ENCODE measurements at places on chromosomes 1 and 21.
A peak's percentile ranks its signal among the peaks of the same experiment; 100 is the strongest.

- DNase-seq, result no peak
Observed at GRCh38 chr1:178548108-178548507, 35.2 kb downstream of the TEX35 start.

DNA sequence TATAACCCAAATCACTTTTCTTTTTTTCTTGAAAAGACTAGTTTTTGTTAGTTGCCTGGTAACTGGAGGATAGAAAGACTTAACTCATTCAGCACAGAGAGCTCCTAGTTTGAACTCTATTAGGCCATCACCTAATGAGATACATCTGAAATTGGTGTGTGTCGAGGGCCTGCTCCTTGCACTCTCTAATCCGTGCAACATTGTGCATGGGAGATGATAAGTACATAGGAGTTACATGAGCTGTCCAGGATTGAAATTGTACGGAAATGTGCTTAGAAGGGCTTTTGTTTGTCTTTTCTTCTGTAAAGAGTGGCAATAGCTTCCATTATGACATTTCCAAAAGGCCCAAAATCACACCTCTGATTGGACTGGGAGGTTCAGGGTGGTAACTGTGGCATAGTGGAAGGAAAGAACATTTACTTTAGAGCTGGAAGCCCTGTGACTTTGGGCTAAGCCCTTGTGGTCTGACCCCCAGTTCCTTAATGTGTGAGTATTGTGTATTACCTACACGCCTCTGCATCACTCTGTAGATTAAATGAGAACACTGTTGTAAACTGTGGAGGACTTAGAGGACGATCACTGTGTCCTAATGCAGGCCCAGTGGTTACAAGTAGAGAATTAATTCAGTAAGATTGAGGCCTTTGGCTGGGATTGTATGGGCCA, 71.2 kb downstream of the FGGY start:
- no peak for DNase-seq

DNA sequence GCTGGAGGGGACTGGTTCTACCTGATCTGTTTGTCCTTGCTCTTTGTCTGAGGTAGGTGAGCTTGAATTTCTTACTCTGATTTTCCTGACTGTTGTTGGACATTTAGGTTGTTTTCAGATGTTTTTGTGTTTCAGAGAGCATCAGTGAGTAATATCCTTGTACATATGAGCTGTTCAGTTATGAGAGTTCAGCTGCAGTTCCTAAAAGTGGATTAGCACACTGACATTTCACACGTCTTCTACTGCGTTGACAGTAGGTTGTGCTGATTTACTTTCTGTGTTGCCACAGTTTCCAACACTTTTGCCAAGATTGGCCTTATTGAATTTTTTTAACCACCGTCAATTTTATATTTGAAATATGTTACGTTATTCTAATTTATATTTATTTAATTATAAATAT, 27.7 kb downstream of the CXADR start:
- DNase-seq, result no peak

- peak; percentile 85 for DNase-seq
Observed at GRCh38 chr1:240190881-240191401, 99.3 kb downstream of the FMN2 start.

GRCh38 chr1:1561801-1562470, 12.7 kb downstream of the SSU72 start:
- DNase-seq, result no peak

- no peak for DNase-seq
Observed at GRCh38 chr1:206075786-206076755, 23.1 kb downstream of the RHEX start.

- no peak for DNase-seq
Observed at GRCh38 chr1:69413129-69413528, 154.6 kb upstream of the LRRC7 start.

DNA sequence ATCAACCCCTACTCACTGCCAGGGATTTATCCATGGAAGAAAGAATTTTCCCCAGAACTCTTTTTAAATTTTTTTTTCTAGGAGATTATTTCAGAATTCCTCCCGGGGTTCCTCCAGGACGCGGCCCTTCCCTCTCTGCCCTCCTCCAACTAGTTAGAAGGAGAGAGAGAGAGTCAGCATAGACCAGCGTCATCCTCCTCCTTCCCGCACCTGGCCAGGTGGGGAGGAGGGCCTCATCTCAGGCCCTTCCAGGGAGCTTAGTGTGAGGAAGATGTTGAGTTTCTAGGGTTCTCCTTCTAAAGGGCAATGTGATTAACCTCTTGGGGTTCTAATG, 63.6 kb downstream of the CDK18 start:
- no peak for DNase-seq

DNA sequence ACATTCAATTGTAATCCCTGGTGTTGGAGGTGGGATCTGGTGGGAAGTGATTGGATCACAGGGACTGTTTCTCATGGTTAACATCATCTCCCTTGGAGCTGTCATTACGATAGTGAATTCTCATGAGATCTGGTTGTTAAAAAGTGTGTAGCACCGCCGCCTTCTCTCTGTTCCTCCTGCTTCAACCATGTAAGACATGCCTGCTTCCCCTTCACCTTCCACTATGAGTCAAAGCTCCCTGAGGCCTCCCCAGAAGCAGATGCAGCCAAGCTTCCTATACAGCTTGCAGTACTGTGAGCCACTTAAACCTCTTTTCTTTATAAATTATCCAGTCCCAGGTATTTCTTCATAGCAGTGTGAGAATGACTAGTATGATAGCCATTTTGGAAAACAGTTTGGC, 30.1 kb upstream of the TRIM62 start:
- DNase-seq, result no peak

DNA sequence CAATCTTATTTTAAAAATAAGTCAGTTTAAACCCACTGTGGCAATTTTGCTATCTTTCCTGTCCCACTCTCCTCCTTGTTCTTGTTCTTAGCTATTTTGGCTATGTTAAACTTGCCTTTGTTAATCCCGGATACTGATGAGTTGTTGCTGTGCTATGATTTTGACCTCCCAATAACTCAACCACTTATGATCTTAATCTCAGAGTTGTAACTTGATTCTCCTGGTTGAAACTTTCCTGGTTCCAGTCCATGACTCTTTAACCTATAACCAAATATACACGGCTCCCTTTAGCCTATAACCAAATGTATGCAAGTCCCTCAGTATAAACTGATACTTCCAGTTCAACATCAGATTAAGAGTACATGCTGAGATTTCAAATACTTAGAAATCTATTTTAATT, 15.6 kb upstream of the ACADM start:
- no peak for DNase-seq

- DNase-seq, result no peak
Observed at GRCh38 chr1:151326619-151327222, 495 bp downstream of the PI4KB start.

DNA sequence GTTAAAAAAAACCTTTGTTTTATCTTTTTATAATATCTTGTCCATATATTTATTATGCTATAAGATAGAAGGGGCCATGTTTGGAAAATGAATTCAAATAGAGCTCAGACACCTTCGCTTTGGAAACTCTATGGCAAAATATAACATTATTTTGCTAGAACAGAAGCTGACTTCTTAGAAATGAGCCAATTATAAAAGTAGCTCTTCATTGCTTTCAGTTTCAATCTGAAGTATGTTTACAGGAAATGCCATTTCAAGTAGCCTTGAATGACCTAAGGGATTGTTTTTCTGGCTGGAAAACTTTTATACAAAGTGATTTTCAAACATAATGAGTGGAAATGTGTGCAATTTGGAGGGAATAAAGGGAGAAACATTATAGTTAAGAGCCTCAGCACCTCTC, 37.8 kb upstream of the GBP5 start:
- peak; percentile 91 for DNase-seq

DNA sequence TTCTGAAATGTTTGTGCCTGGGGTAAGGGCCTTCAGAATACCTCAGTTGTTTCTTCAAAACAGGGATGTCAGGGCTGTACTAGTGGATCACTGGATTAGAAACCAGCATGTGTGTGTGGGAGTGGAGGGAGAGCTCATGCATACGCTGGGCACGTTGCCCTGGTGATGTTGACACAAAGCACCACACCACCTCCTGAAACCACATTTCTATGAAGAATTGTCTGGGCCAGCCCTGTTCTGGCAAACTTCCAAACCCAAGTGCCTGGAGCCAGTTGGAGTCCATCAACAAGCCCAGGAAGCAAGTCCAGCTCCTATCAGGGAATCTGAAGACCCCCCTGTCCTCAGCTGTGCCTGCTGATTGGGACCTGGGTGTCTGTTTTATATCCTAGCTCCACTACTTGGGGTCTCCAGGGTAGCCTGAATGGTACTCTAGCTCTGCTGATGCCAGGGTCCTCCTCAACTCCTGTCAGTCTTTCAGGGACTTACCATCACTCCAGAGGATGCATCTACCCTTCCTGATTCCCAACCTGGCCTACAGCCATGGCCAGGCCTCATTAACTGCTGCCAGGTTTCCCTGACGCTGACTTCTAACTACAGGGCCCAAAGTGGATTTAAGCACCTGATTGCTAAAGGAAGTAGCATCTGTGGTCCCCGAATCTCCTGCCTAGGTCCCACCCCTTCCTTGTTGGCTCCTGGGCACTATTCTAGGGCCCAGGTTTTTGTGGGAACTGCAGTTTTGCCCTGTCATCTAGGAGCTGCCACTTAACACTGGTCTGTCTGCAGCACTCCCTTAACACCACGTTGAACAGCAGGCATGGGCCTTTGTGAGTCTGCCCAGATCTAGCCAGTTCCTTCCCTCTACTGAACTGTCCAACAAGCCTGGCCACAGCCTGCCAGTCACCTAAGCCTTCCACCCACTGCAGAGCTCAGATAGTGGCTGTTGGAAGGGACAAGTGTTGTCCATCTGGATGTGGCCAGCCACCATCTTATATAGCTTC, 45.5 kb downstream of the LPAR3 start:
- DNase-seq, result peak; percentile 99

DNA sequence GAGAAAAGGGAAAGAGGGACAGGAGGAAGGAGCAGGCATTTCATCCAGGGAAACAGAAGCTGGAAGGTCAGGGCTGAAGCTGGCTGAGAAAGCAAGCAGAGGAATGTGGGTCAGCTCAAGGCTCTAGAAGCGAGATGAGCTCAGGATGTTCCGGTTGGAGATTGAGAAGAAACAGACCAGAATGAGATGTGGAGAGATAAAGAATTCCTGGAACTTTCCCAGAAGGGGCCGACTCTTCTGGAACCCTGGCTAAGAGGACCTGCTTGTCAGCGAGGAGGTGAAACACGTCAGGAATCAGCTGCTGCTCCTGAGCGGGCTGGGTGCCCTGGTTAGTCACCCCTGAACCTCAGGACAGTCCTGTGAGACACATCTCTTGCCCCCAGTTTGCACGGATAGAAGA, 75.9 kb downstream of the HUNK start:
- DNase-seq, result no peak

- no peak for DNase-seq
Observed at GRCh38 chr1:201136355-201137023, 9.5 kb upstream of the ASCL5 start.

DNA sequence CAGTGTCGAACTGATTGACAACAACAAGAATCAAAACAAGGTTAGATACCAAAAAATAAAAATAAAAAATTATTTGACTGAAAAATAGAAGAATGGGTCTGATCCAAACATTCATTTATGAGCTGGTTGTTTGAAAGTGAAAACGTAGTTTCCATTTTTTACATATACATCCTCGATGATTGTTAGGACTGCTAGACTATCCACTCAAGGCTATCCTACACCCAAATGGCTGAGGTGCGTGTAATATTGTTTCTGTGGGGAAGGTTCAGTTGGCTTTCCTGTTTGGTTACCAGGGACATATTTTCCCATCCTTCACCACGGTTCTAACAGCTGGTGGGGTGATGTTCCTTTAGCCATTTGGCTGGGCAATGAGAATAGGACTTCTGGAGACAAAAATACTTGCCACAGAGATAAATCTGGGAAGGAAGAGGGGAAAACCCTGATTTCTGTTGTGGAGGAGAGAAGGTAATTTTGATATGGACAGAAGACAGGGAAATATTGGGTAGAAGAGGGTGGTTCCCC, 66.3 kb downstream of the MAP3K7CL start:
- DNase-seq, result no peak

DNA sequence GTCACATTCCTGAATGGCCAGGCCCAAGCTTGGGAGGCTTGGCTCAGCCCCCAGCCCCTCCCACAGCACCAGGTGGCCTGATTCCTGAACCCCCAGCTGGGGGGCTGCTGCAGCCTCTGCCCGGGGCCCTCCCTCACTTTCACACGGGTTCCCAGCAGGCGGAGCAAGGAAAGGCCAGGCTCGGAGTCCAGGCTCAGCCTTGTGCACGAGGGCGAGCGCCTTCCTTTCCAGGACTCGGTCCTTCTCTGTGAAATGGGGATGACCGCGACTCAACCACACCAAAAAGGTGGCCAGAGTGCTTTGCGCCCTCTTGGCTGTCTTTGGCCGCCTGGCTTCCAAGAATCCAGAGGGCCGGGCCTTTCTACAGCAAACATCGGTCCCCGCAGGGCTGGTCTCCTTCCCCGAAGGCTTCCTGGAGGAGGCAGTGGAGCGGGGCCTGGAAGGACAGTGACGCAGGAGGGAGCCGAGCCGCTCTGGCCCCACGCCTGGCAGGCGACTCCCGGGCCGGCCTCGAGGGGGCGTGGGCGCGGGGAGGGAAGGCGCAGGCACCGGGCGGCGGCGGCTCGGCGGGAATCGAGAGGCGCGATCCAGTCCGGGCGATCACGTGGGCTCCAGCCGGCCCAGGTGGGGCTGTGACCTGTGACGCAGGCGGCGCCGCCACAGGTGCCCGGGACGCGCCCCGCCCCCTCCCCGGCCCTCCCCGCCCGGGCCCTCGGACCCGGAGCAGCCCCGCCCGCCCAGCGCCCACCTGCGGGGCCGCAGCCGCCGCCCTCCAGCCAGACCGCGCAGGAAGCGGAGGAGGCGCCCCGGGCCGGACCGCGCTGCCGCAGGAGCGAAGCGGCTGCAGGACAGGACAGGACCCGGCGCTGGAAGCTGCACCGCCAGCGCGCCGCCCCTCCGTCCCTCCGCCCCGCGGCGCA, at the start of gene ARHGEF16:
ARHGEF16 (plus strand) TSS at position 775 of the 920 bp plus-strand sequence. CDS start 8,420 bp downstream, outside the sequence.
- peak; percentile 11 for DNase-seq

- no peak for DNase-seq
Observed at GRCh38 chr1:156490401-156491032, 10.1 kb downstream of the MEF2D start.

- no peak for DNase-seq
Observed at GRCh38 chr1:180231936-180232335, 1.9 kb downstream of the LHX4 start.

GRCh38 chr1:110460253-110461220, 9.6 kb downstream of the PROK1 start:
- DNase-seq, result peak; percentile 51

- DNase-seq, result no peak
Observed at GRCh38 chr1:18200136-18200717, 92.6 kb downstream of the IGSF21 start.

GRCh38 chr1:25451908-25452307, 21.2 kb downstream of the MACO1 start:
- DNase-seq, result no peak

- no peak for DNase-seq
Observed at GRCh38 chr1:20555025-20555757, 2.8 kb downstream of the FAM43B start.

- DNase-seq, result peak; percentile 78
Observed at GRCh38 chr21:34974162-34974981, 74.7 kb downstream of the RUNX1 start.

GRCh38 chr1:103170609-103171008, 62.3 kb upstream of the COL11A1 start:
- DNase-seq, result no peak

- DNase-seq, result no peak
Observed at GRCh38 chr1:110519125-110519810, at the start of gene KCNA10. Gene KCNA10 (minus strand): TSS chr1:110519175. CDS start chr1:110518787, 388 bp downstream.

GRCh38 chr1:169925505-169926482, 32.1 kb upstream of the SCYL3 start:
- peak; percentile 11 for DNase-seq

- no peak for DNase-seq
Observed at GRCh38 chr1:52670604-52671003, 27.5 kb downstream of the COA7 start.

- peak; percentile 33 for DNase-seq
Observed at GRCh38 chr1:178713259-178713658, 11.8 kb upstream of the RALGPS2 start.

GRCh38 chr1:39701049-39701439, 9.8 kb upstream of the HPCAL4 start:
- DNase-seq, result peak; percentile 47

Measured in renal cortical epithelial cell (primary cell).